Gastroesophageal sphincter (tissue), 4 donors: ENCODE measurements at places on chromosomes 2 and 18.
A peak's percentile ranks its signal among the peaks of the same experiment; 100 is the strongest.

- no peaks in the 10 kb centered on the region for H3K4me1 ChIP-seq
- no peaks in the 10 kb centered on the region for H3K27me3 ChIP-seq
- peak overlapping the region; percentile 97 for H3K4me3 ChIP-seq
- peak overlapping the region; percentile 73 for H3K27ac ChIP-seq
Measured at GRCh38 chr2:127525691-127526131, 578 bp downstream of the IWS1 start.

- no peaks in the 10 kb centered on the region for H3K4me1 ChIP-seq
- H3K27ac ChIP-seq: no peak overlapping the region
- H3K36me3 ChIP-seq: no peaks in the 10 kb centered on the region
- H3K27me3 ChIP-seq: peaks cover 3% of the 10 kb centered on the region
Measured at GRCh38 chr18:26719896-26720295, 145.6 kb downstream of the AQP4 start.

DNA sequence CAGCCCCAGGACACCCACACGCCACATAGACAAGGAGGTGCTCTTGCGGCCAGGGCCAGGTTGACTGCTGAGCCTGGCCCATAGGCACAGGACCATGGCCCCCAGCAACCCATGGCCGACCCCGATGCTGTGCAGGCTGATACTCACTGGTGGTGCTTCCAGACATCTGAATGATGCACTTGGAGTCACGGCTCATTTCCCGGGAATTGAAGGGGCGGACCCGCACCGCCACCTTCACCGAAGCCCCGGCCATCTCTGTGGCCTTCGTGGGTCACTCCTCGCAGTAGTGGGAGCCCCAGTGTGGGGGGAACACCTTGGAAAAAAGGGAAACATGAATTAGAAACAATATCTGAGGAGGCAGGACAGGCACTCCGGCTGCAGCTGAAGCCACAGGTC, 22.5 kb downstream of the KIF1A start:
- peaks cover 63% of the 10 kb centered on the region for H3K27me3 ChIP-seq
- no peak overlapping the region for H3K4me3 ChIP-seq
- H3K27ac ChIP-seq: no peak overlapping the region
- no peaks in the 10 kb centered on the region for H3K36me3 ChIP-seq
- peaks cover 8% of the 10 kb centered on the region for H3K4me1 ChIP-seq

DNA sequence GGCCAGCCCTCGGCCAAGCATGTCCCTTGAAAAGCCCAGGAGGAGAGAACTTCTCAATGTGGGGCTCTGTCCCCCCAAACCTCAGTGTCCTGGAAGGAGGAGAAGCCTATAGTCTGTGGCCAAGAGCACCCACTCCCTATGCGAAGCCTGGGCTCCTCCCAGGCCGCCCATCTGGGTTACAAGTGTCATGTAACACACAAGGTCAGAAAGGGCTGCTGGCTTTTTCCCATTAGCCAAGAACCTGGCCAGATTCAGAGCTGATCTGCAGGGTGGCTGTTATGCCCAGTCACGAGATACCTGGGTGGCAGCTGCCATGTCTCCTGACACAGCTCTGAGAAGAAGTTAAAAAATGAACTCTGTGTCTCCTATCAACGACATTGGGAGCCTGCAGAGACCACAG, 170.7 kb downstream of the TNS1 start:
- no peak overlapping the region for H3K4me3 ChIP-seq
- ATAC-seq: no peak
- peaks cover 100% of the 10 kb centered on the region for H3K4me1 ChIP-seq
- H3K27ac ChIP-seq: peak overlapping the region; percentile 91

GRCh38 chr2:26847307-26847654, 651 bp upstream of the DPYSL5 start:
- ATAC-seq: no peak
- H3K36me3 ChIP-seq: no peaks in the 10 kb centered on the region
- H3K4me1 ChIP-seq: peaks cover 40% of the 10 kb centered on the region
- no peak overlapping the region for H3K27ac ChIP-seq
- H3K4me3 ChIP-seq: peak overlapping the region; percentile 50
- peaks cover 99% of the 10 kb centered on the region for H3K27me3 ChIP-seq
